NCI-H2081 (cell line): ENCODE measurements at places on chromosomes 12 and 14.

DNA sequence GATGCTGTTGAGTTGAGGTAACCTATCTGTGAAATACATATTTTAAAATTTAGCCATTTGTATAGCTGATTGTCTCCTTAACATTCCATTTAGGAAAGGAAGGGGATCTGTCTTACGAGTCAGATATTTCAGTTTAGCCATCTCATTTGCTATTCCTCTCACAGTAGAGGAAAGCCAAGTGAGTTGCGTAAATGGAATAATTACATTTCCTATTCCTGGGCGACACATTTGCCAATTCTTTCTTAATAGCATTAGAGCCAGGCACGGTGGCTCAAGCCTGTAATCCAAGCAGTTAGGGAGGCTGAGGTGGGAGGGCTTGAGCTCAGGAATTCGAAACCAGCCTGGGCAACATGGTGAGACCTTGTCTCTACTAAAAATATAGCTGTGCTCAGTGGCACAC is 116.3 kb downstream of the TMX1 start:
- no peak for DNase-seq

GRCh38 chr12:47321436-47321835 is 241.7 kb upstream of the AMIGO2 start:
- DNase-seq: no peak

- no peak for DNase-seq
These were observed 8.1 kb downstream of the PNP start for GRCh38 chr14:20477211-20477876.

GRCh38 chr14:68146818-68147217 is 327.2 kb downstream of the RAD51B start:
- DNase-seq: no peak

GRCh38 chr12:90280033-90280432 is 571.4 kb upstream of the ATP2B1 start:
- DNase-seq: no peak

- no peak for DNase-seq
These were observed 110.7 kb downstream of the NCOR2 start for GRCh38 chr12:124456652-124457152.

DNA sequence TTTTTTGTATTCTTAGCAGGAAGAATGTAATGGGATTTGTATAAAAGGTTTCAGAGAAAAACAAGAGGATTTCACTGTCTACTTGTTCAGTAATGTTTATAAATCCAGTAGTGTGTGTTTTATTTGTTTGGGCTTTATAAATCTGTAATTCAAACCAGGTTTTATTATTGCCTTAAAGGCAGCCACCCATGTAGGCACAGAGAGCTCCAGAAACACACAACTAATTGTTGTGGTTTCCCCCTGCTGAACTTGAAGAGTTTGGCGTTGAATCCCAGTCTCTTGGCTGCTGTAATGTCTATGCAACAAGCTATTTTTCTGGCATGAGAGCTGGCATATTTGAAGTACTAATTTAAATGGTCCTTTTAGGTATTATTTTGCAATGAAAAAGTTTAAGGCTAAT is 63.4 kb upstream of the SLCO1C1 start:
- no peak for DNase-seq

- DNase-seq: no peak
These were observed 530.5 kb downstream of the NOVA1 start for GRCh38 chr14:26067341-26067740.

DNA sequence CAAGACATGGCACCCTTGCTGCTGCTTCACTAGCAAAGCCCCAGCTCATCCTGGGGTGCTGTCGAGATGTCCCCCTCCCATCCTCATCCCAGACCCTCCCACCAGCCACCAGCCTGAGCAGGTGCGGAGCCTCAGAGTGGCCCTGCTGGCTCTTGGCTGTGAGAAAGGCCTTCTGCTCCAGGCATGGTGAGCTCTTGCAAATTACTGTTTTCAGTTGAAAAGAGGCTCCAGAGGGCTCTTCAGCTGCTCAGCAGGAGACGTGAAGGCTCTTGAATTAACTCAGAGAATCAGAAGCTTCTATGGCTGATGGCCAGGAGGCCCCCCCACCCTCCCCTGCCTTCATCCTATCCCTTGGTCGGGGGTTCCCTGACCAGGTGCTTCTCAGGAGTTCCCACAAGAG is 44.1 kb downstream of the WSCD2 start:
- no peak for DNase-seq

DNA sequence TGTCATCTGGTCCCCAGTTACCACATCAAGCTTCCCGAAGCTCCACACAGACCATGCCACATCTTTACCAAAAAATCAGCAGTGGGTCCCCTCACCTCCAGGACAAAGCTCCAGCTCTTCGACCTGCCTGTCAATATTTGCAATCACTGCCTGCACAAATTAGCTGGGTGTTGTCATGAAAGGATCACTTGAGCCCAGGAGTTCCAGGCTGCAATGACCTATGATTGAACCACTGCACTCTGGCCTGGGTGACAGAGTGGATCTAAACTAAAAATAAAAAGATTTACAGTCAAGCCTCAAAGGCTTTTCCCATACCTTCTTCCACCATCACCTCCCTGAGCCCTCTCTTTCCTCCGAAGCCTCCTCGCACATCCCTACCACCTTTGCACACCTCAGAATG is 7.2 kb downstream of the CD4 start:
- no peak for DNase-seq

DNA sequence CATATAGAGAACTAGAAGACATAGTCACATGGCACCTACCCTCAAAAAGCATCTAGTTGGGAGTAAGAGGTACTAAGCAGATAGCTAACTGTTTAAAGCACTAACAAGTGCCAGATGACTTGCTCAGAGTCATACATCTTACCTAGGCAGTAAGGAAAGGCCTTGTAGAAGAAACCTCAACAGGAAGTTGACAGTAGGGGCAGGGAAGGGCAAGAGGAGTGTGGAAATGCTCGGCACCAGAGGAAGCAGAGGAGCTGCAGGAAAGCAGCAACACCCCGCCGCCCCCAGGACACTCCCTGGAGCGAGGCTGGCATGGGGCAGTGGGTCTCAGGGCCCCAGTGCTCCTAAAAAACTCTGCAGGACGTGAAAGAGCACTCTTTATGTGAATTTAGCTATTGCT is 92.9 kb downstream of the PPP2R5C start:
- no peak for DNase-seq

DNA sequence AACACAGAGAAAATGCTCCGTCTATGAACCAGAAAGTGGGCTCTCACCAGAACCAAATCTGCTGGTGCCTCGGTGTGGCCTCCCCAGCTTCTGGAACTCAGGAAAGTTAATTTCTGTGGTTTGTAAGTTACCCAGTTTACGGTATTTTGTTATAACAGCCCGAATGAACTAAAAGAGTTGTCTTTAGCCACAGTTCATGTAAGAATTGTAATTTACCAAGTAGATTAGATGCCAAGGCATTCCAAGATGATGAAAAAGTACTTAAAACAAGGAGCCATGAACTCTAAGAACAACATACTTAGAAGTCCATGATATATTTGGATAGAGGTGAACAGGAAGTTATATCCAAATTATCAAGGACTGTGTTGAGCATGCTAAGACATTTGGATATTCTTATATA is 259.9 kb upstream of the GARIN6 start:
- no peak for DNase-seq

DNA sequence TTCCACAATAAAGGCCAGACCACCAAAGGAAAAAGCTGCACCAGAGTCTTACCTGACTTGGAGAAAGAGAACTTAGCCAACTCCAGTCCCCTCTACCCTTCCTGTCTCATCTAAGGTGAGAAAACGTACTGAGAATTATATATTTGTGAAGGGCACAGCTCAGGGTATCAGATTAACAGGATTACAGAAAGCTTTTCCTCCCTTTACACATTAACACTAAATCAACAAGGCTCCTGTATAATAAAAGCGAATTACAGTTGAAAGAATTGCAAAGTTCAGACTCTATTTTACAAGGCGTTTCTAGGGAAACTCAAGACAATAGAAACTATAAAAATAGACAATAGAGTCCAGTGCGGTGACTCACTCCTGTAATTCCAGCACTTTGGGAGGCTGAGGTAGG is 82.7 kb upstream of the RPL10L start:
- DNase-seq: no peak

DNA sequence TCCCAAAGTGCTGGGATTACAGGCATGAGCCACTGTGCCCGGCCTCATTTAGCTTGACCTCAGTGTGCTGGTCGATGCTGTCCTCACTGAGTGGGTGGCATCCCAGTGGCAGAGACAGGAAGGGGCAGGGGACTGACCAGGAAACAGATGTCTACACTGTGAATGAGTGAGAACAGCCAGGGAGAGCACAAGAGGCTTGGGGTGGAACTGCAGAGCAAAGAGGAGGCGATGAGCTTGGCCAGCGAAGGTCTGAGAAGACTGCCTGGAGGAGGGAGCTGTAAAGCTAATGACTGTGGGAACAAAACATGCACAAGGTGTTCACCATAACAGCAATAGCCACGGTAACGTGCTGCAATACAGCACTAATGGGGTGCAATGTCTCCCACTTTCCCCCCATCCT is 57.2 kb upstream of the BEGAIN start:
- no peak for DNase-seq

- DNase-seq: no peak
These were observed 66.6 kb downstream of the RAD51B start for GRCh38 chr14:67886191-67886590.

DNA sequence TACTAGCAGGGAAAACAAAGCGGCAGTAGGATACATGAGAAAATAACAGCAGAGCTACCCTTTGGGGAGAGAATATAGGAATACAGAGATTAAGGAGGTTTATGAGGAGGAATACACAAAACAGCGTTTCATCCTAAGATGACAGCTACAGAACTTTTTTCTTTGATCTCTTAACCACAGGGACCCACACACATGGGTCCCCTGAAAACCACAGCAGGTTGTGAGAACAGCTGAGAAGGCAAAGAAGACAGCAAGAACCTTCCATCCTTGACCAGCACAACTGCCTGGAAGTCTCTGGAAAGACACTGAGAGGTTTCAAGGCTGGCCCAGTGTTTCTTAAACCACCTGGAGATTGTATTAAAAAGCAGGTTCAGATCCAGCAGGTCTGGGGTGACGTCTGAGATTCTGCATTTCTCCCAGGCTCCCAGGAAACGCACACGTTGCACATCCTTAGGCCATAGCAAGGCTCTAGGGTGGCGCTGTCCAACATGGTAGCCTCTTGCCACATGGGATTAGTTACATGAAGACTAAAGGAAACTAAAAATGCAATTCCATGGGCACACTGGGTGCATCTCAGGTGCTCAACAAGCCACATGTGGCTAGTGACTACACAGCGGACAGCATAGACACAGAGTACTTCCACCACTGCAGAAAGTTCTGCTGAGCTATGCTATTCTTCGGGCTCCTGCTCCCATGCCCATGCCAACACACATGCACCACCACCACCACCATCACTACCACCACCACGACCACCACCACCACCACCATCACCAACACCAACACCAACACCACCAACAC is 92.3 kb downstream of the FOXN3 start:
- DNase-seq: no peak

DNA sequence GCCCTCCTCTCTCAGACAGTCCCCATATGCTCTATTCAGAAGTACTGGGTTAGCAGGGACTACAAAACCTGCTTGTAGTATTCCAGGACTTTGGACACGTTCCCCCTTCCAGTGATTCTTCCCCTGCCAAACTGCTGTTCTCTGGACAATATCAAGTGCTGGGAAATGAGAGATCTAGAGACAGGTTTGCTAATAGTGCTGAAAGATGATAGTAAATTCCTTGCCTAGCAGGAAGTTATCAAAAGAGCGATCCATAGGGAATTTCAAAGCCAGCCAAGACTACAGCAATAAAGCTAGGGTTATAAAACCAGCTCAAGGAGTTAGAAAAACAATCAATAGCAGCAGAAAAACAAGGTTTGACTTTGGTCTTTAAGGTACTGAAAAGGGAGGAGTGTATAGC is 15.2 kb downstream of the SLC7A8 start:
- no peak for DNase-seq

DNA sequence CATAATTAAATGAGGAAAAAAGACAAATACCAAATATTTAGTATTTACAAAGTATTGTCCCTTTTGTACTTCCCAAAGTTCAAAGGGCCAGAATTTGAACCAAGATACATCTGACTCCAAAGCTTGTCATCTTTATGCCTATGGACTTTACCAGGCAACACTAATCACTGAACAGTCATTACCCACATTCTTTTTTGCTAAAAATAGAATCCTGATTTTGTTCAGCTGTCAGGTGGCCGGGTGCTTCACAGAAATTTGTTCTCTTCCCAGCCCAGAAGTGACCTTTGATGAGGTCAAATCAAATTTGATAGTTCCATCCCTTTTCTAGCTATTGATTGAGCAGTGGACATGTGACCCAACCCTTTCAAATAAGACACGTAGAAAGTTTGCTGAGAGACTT is 121.6 kb downstream of the LLPH start:
- DNase-seq: no peak

GRCh38 chr12:128644664-128645296 is 179.0 kb downstream of the SLC15A4 start:
- no peak for DNase-seq

DNA sequence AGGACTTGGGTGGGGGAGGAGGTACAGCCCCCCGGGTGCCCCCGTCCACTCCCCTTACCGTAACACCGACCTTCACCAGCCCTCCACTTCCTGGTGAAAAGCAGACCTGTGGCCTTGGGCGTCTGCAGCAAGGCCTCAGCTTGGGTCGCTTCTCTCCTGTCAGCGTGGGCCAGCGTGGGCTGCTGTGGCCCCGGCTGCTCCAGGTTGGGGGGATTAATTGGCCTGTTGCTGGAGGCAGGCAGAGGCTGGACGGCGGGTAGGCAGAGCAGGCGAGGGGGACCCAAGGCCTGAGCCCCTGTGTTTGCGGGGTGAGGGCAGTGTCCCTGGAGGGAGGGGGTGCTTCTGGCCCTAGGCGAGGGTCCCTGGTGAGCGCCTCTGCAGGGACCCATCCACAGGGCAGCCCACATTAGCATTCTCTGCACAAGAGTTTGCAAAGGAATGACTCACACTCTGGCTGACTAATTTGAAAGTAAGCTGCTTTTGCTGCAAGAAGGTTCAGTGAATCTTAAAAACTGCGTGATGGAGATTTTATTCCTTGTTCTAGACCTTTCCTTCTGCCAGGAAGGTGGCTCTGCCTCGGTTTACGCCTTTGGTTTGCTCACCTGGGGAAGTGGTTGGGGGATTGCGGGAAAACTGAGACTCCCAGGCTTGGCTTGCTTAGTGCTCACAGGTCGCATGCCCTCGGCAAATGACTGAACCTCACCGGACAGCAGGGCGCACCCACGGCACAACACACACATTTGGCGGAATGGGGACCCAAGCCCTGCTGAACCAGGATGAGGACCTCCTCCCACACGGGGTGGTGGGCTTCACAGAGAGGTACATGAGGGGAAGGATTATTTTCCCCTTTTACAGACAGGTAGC is 37.9 kb upstream of the DLK1 start:
- DNase-seq: no peak

GRCh38 chr12:49031573-49032161 is 13.1 kb upstream of the PRKAG1 start:
- no peak for DNase-seq

GRCh38 chr14:73133795-73134194 is 2.5 kb upstream of the PSEN1 start:
- no peak for DNase-seq

DNA sequence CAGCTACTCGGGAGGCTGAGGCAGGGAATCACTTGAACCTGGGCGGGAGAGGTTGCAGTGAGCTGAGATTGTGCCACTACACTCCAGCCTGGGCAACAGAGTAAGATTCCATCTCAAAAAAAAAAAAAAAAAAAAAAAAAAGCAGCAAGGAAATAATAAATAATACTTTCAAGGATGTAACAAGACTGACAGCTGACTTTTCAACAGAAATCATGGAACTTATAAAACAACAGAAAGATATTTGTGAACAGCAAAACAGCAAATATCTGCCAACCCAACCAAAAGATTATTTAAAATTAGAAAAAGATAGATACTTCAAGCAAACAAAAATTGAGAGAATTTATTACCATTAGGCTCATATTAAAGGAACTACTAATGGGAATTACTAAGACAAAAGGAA is 115.1 kb downstream of the TSHR start:
- DNase-seq: no peak
